ENCODE measurements at places on chromosomes 1 and 21. TPM values are rescaled to one million over a fixed set of nuclear protein-coding genes. Genes with fewer than 3 reads are reported as not detected.

The APCS gene
- polyA plus RNA-seq = not detected

The TACSTD2 gene
- 38.8 TPM for polyA plus RNA-seq

The DIO1 gene
- polyA plus RNA-seq = 7.1 TPM

The C1orf232 gene
- polyA plus RNA-seq = not detected

The PSEN2 gene
- polyA plus RNA-seq = 20.3 TPM

The LCE1E gene
- not detected for polyA plus RNA-seq

The ADGRB2 gene
- 13.5 TPM for polyA plus RNA-seq

The CNR2 gene
- polyA plus RNA-seq = 0.14 TPM

The FCRL1 gene
- polyA plus RNA-seq = 0.09 TPM

The SLC25A33 gene
- polyA plus RNA-seq = 4.2 TPM

The DISC1 gene
- polyA plus RNA-seq = 5.3 TPM

The GOLT1A gene
- polyA plus RNA-seq = 4.1 TPM

The C1orf87 gene
- polyA plus RNA-seq = 0.17 TPM

The SUSD4 gene
- polyA plus RNA-seq = 16.7 TPM

The KCNJ15 gene
- 252 TPM for polyA plus RNA-seq

The VTCN1 gene
- 16.7 TPM for polyA plus RNA-seq

The CFHR5 gene
- polyA plus RNA-seq = not detected

The FMO1 gene
- 199 TPM for polyA plus RNA-seq

The SH2D1B gene
- polyA plus RNA-seq = 0.52 TPM

The RIPPLY3 gene
- polyA plus RNA-seq = 2.7 TPM
